GM12878 (cell line): ENCODE measurements at places on chromosomes 6 and 20. TPM values are rescaled to one million over a fixed set of nuclear protein-coding genes. Genes with fewer than 3 reads are reported as not detected.

Gene MMP24
- total RNA-seq: not detected in 2 replicates

Gene HLA-DRB5
- 84.0 and 88.3 TPM in 2 replicates for total RNA-seq

GRCh38 chr20:50872560-50873425, 58.4 kb downstream of the ADNP start:
- no peaks in the 10 kb centered on the region for H3K27me3 ChIP-seq
- no peaks in the 10 kb centered on the region for H3K4me1 ChIP-seq
- H3K4me3 ChIP-seq: no peak overlapping the region
- no peak for DNase-seq
- H3K36me3 ChIP-seq: peaks cover 12% of the 10 kb centered on the region

GRCh38 chr6:52544602-52545405, 32.1 kb downstream of the TRAM2 start:
- H3K4me1 ChIP-seq: peaks cover 24% of the 10 kb centered on the region
- H3K4me3 ChIP-seq: no peak overlapping the region
- H3K27me3 ChIP-seq: no peaks in the 10 kb centered on the region
- H3K36me3 ChIP-seq: no peaks in the 10 kb centered on the region
- no peak overlapping the region for H3K27ac ChIP-seq

- no peak for DNase-seq
- H3K27me3 ChIP-seq: peaks cover 5% of the 10 kb centered on the region
- H3K27ac ChIP-seq: no peak overlapping the region
- no peaks in the 10 kb centered on the region for H3K36me3 ChIP-seq
- H3K4me3 ChIP-seq: no peak overlapping the region
These were observed 62.0 kb upstream of the CD83 start for GRCh38 chr6:14055541-14055940.

GRCh38 chr6:147941143-147941542, 401.5 kb upstream of the SASH1 start:
- H3K27me3 ChIP-seq: no peaks in the 10 kb centered on the region; the same call in 1 of the 2 replicates
- no peaks in the 10 kb centered on the region for H3K4me1 ChIP-seq
- H3K27ac ChIP-seq: no peak overlapping the region
- no peak overlapping the region for H3K4me3 ChIP-seq

DNA sequence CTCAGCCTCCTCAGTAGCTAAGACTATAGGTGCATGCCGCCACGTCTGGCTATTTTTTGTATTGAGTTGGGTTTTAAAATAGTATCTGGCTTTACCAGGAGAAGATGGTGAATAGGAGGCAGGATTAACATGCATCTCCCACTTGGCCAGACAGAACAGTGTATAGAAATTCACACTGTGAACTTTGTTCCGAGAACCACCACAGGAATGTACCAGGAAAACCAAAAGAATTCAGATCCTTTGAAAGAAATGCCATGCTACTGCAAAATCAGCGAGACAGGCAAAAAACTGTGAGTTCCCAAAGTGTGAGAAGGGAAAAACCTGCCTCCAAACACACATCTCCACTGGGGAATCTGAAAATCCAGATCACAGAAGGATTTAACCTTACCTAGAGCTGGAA, 327.6 kb downstream of the NKAIN2 start:
- H3K4me3 ChIP-seq: no peak overlapping the region
- H3K36me3 ChIP-seq: no peaks in the 10 kb centered on the region
- no peak for DNase-seq
- no peak overlapping the region for H3K27ac ChIP-seq
- no peaks in the 10 kb centered on the region for H3K27me3 ChIP-seq

- no peak overlapping the region for H3K27ac ChIP-seq
- no peak overlapping the region for H3K4me3 ChIP-seq
- H3K36me3 ChIP-seq: no peaks in the 10 kb centered on the region
- H3K4me1 ChIP-seq: no peaks in the 10 kb centered on the region
These were observed 100.5 kb downstream of the ERMARD start for GRCh38 chr6:169851641-169852503.
